ENCODE measurements at places on chromosomes 12 and 14.

GRCh38 chr12:118981285-118982211 is at the start of gene SRRM4:
SRRM4 (plus strand) TSS chr12:118981541; CDS start chr12:118981883, 342 bp downstream.
- no peak for DNase-seq

- no peak for DNase-seq
Observed at GRCh38 chr14:33922125-33922524, 28.7 kb downstream of the EGLN3 start.

DNA sequence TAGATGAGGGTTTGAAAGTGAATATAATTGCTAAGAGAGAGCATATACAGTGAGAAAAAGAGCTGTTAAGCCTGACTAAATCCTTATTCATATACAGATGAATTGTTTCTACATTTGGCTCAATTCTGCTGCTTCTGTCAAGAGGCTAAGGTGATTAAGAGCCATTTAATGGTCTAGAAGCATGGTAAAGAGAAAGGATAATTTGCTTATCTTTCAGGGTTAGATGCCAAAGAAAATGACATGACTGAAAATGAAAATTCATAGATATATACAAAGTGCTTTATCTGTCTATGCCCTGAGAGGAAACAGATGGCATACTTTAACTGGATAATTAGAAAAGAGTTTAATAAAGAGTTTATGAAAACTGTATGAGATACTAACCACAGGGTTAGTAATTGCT is 834.9 kb downstream of the SLC6A15 start:
- DNase-seq: no peak

- DNase-seq: no peak
Observed at GRCh38 chr12:27164330-27165040, 79.6 kb upstream of the STK38L start.

DNA sequence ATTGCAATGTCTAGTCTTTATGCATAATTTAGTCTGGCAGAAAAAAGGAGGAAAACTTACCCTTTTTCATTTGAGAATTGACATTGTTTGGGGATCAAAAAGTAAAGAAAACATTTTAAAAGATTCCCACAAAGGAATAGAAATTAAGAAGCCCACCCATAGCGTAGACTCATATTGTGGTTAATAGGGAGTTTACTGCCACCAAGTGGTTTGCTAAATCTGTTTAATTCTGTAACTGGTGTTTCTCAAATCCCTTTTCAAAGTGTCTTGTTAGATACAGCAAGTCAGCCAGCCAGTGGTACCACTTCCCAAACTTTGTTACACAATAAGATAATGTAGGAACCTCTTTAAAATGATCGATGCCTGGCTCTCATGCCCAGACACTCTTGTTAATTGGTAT is 180.3 kb downstream of the IPO8 start:
- no peak for DNase-seq

DNA sequence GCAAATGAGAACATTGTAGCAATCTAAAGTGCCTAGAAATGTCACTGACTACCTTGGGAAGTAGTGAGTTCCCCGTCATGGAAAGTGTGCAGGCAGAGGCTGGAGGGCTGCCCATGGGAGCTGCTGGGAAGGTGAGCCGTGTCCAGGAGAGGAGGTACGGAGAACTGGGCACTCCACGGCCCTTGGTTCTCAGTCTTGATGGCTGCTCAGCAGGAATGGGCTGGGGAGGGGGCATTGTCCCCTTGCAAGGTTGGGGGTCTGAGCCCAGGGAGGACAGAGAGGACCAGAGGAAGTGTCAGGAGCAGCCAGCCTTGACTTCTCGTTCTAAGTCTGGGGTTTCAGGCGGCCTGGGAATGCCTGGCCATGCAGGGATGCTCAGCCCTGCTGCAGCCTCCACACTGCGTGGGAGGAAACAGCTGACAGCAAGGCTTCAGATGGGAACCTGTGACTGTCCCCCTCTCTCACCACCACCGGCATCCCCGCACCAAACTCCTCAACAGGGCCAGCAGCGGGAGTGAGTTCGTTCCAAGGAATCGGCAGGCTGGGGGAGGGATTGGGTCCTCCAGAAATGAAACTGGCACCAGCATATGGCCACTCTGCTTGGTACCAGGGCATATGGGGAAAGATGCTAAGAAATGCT is 140.2 kb downstream of the BCL11B start:
- DNase-seq: no peak

GRCh38 chr12:64522316-64522715 is 70.4 kb downstream of the TBK1 start:
- DNase-seq: no peak

DNA sequence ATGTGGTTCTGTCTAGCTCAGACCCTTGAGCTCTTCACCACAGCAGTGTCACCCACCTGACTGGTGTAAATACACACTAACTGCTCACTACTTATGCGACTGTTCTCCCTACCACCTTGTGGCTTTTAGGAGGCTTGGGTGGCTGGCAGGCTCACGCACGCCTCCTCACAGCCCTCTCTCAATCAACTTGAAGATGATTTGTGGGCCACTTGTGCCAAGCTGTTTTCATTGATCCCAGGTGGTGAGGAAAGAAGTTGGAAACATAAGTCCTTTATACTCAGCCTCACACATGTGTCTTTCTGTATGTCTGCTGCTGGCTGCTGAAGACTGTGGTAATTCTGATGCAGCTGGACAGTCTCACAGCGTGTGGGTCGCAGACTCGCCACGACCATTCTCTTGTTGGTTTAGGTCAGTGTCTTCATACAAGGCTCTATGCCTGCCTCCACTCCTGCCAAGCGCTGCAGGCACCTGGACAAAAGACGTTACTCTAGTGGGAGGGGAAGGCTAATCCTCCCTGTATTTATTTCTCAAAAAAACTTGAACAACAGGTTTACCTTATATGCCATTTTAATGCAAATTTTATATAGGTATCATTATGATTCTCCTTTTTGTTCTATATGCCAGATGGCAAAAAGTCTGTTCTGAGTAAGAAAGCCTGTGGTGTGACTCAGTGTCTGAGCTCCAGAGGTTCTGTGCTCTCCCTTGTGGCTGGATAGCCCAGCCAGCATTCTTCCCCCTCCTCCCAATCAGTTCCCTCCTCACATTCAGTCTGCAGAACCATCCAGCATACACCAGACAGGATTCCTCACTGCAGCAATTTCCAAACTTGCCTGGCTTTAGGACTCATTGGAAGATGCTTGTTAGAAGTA is 115.6 kb downstream of the DIP2B start:
- DNase-seq: no peak

DNA sequence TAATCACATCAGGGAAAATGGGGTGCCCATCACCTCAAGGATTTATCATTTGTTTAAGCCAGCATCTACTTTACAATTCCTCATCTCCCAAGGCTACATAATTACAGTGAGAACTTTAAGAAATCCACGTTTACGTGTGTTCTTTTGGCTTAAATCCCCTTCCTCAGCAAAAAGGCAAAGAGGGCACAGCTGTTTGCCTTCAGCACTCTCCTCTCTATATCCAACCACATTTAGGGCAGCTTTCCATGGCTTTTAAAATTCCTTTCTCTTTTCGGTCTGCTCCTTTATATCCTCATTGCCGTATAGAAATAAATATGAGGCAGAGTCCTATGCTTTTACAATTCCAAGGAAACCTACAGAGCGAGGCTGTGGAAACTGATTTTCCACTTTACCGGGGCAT is 175.9 kb downstream of the EMP1 start:
- DNase-seq: no peak

GRCh38 chr12:114284041-114284440 is 121.9 kb downstream of the TBX5 start:
- no peak for DNase-seq

DNA sequence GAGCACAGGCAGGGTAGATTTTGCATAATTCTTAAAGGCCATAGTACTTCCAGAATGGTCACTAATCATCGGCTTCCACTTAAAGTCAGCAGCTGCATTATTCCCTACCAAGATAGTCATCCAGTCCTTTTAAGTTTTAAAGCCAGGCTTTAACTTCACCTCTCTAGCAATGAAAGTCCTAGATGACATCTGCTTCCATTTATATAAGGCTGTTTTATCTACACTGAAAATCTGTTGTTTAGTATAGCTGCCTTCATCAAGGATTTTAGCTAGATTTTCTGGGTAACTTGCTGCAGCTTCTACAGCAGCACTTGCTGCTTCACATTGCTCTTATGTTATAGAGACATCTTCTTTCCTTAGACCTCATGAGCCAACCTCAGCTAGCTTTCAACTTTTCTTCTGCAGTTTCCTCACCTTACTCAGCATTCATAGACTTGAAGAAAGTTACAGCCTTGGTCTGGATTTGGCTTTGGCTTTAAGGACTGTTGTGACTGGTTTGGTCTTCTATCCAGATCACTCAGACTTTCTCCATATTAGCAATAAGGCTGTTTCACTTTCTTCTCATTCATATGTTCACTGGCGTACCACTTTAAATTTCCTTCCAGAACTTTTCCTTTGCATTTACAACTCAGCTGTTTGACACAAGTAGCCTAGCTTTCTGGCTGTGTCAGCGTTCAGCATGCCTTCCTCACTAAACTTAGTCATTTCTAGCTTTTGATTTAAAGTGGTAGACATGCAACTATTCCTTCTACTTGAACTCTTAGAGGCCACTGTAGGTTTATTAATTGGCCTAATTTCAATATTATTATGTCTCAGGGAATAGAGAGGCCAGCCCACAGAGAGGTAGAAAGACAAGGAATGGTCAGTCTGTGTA is 209.9 kb upstream of the GARIN2 start:
- DNase-seq: no peak

DNA sequence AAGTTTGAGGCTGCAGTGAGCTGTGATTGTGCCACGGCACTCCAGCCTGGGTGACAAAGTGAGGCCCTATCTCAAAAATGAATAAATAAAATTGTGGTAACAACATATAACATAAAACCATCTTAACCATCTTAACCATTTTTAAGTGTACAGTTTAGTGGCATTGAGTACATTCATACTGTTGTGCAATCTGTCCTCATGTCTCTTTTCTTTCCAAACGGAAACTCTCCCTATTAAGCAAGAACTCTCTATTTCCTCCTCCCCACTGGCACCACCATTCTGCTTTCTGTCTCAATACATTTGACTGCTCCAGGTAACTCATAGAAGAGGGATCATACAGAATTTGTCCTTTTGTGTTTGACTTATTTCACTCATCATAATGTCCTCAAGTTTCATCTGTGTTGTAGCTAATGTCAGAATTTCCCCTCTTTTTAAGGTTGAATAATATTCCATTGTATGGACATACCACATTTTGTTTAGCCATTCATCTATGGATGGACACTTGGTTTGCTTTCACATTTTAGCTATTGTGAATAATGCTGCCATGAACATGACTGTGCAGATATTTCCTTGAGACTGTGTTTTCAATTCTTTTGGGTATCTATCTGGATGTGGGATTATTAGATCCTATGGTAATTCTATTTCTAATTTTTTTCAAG is 4.4 kb upstream of the MARK3 start:
- DNase-seq: no peak

- no peak for DNase-seq
Observed at GRCh38 chr12:96419576-96420276, 19.5 kb upstream of the CDK17 start.

GRCh38 chr12:102496591-102496990 is 16.2 kb upstream of the IGF1 start:
- DNase-seq: no peak

DNA sequence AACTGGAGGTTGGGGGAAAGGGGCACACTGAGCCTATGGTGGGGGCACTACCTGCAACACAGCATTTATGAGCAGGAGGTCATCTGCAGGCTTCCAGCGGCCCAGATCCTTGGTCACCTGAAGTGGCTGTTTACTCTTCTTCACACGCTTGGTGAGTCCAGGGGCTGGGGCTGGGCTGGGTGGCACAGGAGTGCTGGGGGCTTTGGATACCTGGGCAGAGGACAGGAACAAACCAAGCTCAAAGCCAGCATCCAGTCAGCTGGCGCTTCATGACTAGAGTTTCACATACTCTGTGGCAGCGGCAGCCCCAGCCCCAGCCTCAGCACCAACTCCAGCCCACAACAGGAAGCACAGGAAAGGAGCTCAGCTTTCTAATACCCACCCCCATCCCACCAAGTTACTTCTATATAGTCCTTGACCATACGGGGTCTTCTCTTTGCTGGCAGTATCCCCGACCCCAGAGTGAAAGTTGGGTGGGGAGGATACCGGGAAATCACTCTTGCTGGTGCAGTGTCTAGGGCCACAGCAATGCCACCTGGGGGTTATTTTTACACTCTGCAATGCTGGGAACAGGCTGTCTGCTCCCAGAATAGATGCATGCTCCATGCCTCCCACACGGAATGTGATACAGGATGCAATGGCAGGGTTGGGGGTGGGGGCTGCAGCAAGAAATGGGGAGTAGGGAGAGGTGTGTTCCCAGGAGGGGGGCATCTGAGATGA is 3.1 kb downstream of the MCRS1 start:
- DNase-seq: no peak

DNA sequence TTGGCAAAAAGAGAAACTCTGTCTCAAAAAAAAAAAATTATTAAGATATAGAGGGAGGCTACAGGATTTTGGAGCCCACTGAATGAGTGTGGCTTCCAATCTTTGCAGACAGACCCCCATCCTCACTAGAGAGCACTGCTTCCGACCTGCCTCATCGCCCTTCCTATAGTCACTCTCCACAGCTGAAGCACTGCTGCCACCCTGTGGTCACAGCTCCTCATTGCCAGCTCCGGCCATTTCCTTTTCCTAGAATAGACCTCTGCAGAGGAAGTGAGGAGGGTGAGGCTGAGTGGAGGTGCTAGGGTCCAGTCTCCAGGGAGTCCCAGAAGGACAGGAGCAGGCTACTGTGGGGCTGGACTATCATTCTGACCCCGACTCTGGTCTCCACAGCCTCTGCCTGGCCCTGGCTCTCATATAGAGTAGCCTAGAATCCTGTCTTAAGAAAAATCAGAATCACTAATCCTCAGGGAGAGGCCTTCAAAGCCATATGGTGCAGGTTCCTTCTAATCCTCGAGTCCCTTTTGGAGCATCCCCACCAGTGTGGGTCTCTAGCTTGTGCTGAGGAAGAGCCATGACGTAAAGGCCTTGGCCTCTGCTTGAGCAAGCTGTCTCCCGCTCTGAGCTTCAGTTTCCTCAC is 1.4 kb upstream of the NPFF start:
- peak; percentile 66 for DNase-seq

DNA sequence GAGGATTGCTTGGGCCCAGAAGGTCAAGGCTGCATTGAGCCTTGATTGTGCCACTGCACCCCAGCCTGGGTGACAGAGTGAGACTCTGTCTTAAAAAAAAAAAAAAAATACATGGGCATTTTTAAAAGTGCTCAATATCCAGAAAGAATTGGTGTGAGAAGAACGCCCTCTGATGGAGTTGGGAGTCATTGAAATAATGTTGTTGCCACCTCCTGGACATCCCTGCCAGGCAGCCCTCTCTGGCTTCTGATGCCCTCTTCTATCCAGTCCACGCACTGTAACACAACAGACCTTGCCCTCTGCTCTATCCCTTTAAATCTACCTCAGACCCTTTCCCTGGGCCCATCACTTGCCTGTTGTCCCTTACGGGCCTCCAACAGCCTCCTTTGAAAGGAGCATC is 4.9 kb downstream of the PTGDR start:
- no peak for DNase-seq

DNA sequence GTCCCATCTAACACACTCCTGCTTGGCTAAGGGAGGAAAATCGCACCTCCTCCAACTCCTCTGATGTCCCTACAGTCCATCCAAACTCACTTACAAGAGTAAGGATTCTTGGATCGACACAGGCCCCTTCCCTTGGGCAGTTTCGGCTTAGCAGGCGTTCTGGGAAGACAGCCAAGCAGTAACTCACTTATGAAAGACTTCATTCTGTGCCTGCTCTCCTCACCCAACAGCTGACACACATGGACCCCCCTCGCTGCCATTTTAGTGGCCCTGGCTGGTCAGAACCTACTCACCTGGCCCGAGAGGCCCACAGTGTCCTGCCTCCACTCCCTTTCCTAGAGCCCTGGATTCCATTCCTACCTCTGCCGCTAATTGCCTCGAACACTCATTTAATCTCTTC is 52.3 kb upstream of the BCL2L14 start:
- no peak for DNase-seq

GRCh38 chr14:32611752-32612151 is 282.7 kb downstream of the AKAP6 start:
- no peak for DNase-seq
